Daoy (cell line): ENCODE measurements at places on chromosomes 6 and 20.
A peak's percentile ranks its signal among the peaks of the same experiment; 100 is the strongest.

DNA sequence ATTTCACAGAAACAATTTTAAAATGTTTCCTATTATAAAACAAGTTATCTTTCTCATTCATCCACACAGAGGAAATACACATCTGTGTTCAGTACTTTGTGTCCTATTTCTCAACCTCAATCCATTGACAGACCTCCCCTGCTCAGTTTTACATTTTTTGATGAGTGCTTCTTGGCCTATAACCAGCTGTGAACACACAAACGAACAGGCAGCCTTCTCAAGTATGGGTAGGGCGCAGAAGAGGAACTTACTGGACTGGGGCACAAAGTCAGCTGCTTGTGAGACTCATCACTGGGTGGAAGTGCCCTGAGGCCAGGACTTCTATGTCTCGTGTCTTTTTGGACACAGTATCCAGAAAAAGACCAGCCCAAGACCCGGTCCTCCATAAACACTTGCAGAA, 2.8 kb downstream of the RPS6KA2 start:
- DNase-seq, result peak; percentile 27

GRCh38 chr20:19679900-19680495, 78.1 kb upstream of the RIN2 start:
- DNase-seq, result no peak

- no peak for DNase-seq
These were observed 15.0 kb upstream of the RSPO3 start for GRCh38 chr6:127103482-127103881.

DNA sequence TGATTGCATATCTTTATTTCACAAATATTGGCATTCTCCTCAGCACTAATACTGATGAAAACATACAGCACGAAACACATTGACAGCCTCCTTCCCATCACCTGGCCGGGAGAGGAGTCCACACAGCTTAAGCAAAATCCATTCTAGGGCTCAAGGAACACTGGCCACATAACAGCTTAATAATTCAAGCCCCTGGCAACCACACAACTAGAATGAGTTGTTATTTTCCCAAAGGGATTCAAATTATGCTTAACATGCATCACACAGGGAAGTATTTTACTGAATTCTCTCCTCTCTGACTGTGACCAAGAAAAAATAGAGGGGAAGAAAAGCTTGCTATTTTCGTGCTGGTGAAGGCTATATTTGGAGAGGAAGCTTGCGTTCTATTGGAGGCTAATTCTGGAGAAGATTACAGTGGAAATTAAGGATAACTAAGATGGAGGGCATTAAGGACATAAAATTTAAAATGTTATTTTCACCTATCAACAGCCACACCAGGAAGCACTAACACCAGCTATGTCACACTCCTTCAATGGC, 198.5 kb downstream of the ADGRG6 start:
- no peak for DNase-seq

- DNase-seq, result no peak
These were observed 12.3 kb downstream of the MAN1A1 start for GRCh38 chr6:119337252-119337651.
